ENCODE measurements at places on chromosomes 2 and 18.

DNA sequence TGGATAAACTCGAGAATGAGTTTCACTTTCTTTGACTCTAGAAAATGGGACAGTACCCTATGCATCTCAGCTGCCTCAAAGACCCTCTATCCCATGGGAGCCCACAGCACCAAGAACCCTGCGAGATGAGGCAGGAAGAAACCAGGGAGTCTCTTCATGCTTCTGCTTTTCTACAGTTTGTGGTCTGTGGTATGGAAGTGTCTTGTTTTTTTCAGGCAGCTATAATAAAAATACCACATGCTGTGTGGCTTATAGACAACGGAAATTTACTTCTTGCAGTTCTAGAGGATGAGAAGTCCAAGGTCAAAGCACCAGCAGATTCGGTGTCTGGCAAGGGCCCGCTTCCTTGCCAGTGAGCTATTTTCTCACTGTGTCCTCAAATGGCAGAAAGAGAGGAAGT is 257.9 kb downstream of the SUCLG1 start:
- no peak for ATAC-seq

- no peak for ATAC-seq
Measured at GRCh38 chr2:64168756-64169155, 24.5 kb upstream of the PELI1 start.

DNA sequence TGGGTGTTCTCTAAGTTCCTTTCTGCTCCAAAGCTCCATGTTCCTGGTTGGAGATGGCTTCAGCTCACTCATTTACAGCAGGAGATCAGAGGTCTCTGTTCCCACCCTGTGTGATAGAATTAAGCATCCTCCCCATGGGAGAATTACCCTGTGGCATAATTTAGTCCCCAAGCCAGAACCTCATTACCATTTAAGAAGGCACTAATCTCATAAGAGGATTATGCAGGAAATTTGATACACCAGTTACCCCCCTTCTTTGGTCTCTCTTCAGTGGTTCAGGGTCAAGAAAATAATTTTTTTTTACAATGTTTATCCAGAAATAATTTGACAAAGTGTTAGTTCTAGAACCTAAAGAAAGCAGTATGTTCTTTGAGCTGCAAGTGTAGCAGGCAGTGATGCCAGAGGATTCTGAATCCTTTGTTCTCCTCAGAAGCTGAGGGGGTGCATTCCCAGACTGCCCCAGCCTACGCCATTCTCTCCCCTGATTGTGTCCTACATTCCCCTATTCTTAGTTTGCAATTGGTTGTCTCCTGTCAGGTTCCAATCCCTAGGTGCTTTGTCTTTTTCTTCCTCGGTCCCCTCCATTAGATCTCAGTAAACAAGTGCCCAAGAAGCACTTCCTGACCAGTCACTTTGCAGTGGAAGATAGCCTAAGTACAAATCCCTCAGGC is 163.6 kb downstream of the PRKCE start:
- no peak for ATAC-seq

GRCh38 chr2:175054340-175054739 is 49.2 kb upstream of the CHN1 start:
- no peak for ATAC-seq

- ATAC-seq, result no peak
Measured at GRCh38 chr2:181991171-181991885, 5.7 kb downstream of the PPP1R1C start.

Measured in gastroesophageal sphincter (tissue), 4 donors.